Iris pigment epithelial cell (primary cell): ENCODE measurements at places on chromosomes 4 and X.

- no peak for DNase-seq
These were observed 67.4 kb downstream of the VCX2 start for GRCh38 chrX:8103655-8104054.

DNA sequence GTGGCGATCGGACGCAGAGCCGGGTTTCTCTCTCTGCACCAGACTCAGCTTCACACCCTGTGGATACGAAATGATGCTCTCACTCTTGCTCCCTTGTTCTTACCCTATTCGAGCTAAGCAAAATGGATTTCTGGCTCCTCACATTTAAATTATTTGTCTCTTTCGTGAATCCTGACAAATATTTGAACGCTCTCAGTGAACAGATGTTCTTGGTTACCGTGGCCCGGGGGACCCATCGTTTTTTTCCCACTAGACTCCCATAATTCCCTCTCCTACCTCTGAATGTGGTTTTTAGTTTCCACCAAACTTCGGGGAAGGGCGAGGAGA lies 630 bp downstream of the SMARCA5 start:
- DNase-seq = no peak

DNA sequence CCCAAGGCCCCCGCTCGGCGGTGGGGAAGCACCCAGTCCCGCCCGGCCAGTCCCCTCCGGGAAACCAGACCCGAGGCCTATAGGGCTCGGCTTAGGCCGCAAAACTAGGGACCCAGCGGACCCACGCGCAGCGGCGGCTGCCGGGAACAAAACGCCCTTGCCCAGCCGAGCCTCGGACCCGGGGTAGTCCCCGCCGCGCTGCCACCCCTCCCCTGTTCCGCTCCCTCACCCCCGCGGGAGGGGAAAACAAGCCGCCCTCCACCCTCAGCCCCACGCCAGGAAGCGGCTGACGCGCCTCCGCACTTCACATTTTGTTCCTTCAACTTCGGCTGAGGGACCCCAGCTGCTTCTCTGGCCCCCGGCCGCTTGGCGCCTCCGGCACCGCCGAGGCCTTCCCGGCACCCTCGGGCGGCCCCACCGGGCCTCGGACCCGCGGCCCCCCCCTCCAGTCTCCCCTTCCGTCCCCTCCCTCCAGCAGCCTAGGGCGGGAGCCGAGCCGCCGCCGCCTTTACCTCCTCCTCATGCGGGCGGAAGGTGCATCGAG lies 694 bp downstream of the PDS5A start:
- peak; percentile 23 for DNase-seq

GRCh38 chrX:37997096-37997495 lies 9.3 kb upstream of the SYTL5 start:
- DNase-seq = no peak

GRCh38 chr4:41744572-41745291 lies 3.8 kb downstream of the PHOX2B start:
- no peak for DNase-seq
